ENCODE measurements at places on chromosomes 6 and 20.

DNA sequence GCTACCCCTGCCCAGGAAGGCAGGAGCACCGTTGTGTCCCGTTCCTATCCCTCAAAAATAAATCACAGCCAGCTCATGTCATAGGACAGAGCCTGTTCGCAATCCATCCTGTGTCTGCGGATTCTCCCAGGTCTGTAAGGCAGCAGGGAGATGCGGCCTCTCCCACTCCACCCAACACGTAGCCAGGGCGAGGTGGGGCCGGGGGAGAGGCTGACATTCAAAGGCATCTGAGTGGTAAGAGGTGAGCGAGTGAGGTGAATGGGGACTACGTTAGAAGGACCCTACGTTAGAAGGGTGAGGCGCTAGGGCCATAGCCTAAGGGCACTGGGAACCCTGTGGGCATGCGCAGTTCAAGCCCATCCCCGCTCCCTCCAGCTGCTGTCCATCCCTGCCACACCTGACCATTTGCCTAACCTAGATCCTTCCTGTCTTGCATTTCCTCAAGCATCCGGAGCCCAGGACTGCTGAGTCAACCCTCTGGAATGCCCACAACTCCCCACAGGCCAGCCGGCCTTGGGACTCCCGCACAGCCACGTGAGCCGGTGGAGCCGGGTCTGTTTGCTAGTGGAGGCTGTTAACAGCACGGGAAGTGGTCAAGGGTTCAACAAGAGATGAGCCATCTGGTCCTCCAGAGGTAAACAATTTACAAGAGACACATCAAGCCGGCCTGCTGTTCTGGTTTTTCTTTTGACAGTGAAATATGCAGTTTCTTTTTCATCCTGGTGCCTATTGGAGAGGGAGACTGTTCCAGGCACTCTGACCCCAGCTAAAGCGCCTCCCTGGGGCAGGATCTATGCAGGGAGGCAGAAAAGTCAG lies 45.9 kb downstream of the RIPOR3 start:
- no peak for DNase-seq

GRCh38 chr6:106253172-106253571 lies 72.4 kb downstream of the ATG5 start:
- DNase-seq: no peak

- DNase-seq: no peak
Observed at GRCh38 chr6:33028220-33028849, 18.9 kb upstream of the HLA-DOA start.

DNA sequence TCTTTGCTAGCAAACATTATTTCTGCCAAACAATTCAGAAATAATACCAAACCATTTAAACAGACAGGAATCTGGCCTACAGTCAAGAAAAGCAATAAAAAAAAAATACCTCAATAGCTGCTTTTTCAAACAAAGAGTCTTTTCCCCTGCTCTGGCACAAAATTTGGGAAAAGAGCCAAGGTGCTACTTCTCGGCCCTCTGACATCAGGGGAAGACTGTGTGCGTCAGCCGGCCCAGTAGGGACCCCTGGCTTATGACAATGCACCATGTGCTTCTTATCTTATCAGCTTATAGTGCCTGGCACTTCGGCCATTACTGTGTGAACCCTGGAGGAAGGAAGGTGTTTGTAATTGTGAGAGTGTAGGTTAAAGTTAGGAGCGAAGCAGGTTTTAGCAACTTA lies 89.4 kb downstream of the PDE10A start:
- no peak for DNase-seq

- no peak for DNase-seq
Observed at GRCh38 chr6:90040931-90041330, 146.7 kb downstream of the GJA10 start.

GRCh38 chr6:111717621-111718020 lies 111.9 kb upstream of the TRAF3IP2 start:
- DNase-seq: no peak

GRCh38 chr6:74720923-74721322 lies 484.9 kb downstream of the COL12A1 start:
- no peak for DNase-seq

GRCh38 chr20:47664068-47664437 lies 121.2 kb downstream of the SULF2 start:
- DNase-seq: no peak

GRCh38 chr6:169215201-169215681 lies 38.4 kb downstream of the THBS2 start:
- DNase-seq: no peak
